ENCODE measurements at places on chromosomes 5 and 9. TPM values are rescaled to one million over a fixed set of nuclear protein-coding genes. Genes with fewer than 3 reads are reported as not detected.

SPINK6 gene
- not detected for total RNA-seq

UTP15 gene
- 38.8 TPM for total RNA-seq

GDA gene
- 5.0 TPM for total RNA-seq

CEL gene
- total RNA-seq: 4.3 TPM

ZDHHC11B gene
- 1.4 TPM for total RNA-seq
